ENCODE measurements at places on chromosomes 13 and 19.
A peak's percentile ranks its signal among the peaks of the same experiment; 100 is the strongest.

- no peak for DNase-seq
Observed at GRCh38 chr13:60491531-60491930, 94.5 kb downstream of the TDRD3 start.

- no peak for DNase-seq
Observed at GRCh38 chr13:107043021-107043956, 475.4 kb upstream of the ARGLU1 start.

- DNase-seq = no peak
Observed at GRCh38 chr19:38812841-38813320, at the start of gene LGALS4. Gene LGALS4 (minus strand): TSS chr19:38812945. CDS start chr19:38812886, 59 bp downstream.

GRCh38 chr19:12995596-12996405, 526 bp downstream of the NFIX start:
- DNase-seq = peak; percentile 24

DNA sequence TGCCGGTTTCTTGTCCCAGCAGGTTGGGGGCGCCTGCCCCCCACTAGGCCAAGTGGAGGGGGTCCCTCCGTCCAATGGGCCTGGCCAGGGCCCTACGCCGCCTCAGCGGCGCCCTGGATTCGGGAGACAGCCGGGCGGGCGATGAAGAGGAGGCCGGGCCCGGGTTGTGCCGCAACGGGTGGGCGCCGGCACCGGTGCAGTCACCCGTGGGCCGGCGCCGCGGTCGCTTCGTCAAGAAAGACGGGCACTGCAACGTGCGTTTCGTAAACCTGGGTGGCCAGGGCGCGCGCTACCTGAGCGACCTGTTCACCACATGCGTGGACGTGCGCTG, 6.2 kb downstream of the KCNJ14 start:
- no peak for DNase-seq

DNA sequence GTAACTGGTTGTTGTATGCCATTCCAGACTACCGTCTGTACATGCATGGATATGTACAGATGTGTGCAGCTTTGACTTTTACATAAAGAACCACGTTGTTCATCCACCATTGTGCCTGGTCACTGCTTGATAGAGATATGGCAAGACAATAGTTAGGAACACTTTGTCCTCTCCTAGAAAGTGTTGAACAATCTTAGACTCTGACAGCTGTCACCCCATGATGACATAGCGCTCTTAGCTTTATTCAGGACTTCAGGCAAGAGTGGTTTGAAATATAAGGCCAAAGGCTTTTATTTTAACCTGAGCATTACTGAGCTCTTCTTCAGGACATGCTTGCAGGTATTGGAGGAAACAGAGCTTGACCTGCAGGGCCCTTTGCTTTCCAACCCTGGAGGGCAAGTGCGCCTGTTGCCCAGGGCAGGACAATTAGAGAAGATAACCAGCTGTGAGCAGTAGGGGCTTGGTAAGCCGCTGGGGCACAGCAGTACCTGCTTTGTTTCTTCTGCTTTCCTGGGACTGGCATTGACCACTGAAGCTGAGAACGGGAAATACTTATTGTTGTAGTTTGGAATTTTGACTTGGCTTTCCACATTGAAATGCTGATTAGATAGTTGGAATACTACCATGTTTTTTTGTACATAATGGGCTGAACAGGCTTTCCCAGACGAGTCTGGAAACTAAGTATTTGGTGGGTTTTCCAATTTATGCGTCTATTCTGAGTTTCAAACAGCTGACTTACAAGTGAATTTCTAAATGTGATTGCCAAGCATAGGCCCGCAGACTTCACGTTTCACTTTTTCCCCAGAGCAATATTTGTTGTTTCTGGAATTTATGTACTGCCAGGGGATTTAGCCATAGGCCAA, 51.1 kb downstream of the GARRE1 start:
- no peak for DNase-seq

GRCh38 chr13:75468602-75469001, 13.4 kb downstream of the TBC1D4 start:
- no peak for DNase-seq

- no peak for DNase-seq
Observed at GRCh38 chr19:3067563-3067962, 5.3 kb upstream of the TLE5 start.
